ENCODE measurements at places on chromosomes 12 and 14.

DNA sequence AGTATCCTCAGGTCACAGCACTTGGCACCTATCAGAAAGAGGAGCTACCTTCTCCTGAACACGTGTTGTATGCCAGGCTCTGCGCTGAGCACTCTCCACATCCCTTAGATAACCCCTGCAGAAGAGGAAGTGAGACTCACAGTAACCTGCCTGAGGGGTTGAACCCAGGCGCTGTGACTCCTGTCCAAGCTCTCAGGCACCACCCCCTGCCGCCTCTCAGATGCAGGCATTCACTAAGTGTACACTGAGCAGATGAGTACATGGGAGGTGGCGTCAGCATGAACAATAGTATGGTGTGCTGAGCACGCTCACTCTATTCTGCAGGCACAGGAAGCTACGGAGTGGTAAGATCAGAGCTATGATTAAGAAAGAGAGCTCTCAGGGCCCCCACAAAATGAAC is 21.0 kb upstream of the RIC8B start:
- peak; percentile 59 for DNase-seq

GRCh38 chr12:131065279-131065678 is 111.6 kb downstream of the ADGRD1 start:
- no peak for DNase-seq

DNA sequence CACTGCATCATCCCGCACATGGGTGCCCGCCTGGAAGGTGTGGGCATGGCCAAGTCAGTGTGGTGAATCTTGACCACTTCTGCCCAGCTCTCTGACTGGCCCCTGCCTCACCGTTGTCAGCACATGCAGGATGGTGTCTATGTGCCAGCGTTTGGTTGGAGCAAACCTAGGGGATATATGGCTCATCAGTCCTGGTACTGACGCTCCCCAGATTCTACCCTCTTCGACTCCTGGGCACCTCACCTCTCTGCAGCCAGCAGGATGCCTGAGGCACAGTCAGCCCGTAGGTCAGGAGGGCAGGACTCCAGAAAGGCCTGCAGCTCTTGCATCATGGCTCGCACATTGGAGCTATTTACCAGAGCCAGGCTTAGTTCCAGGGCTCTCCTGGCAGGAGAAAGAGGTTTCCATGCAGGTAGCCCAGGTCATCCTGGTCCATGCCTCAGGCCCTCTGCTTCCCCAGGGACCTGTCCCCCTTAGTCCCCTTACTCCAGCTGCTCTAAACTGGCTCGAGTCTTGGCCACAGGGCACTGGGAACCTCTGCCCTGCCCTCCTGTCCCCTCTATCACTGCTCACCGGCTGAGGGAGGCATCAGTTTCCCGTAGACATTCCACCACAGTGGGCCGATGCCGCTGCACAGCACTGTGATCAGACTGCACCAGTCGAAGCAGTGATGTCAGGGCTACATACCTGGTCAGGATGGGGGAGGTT is 4.0 kb downstream of the AP1G2 start:
- no peak for DNase-seq

GRCh38 chr12:113368331-113368730 is 9.9 kb downstream of the PLBD2 start:
- no peak for DNase-seq

DNA sequence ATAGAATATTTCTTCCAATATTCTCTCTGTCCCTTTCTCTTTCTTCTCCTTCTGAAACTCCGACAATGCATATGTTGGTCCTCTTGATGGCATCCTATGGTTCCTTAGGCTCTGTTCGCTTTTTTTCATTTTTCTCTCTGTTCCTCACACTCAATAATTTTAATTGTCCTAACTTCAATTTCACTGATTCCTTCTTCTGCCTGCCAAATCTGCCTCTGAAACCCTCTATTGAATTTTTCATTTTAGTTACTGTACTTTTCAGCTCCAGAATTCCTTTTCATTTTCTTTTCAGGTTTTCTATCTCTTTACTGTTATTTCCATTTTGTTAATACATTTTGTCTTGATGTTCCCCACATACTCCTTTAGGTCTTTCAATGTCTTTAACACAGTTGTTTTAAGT is 67.0 kb upstream of the TTC7B start:
- no peak for DNase-seq

DNA sequence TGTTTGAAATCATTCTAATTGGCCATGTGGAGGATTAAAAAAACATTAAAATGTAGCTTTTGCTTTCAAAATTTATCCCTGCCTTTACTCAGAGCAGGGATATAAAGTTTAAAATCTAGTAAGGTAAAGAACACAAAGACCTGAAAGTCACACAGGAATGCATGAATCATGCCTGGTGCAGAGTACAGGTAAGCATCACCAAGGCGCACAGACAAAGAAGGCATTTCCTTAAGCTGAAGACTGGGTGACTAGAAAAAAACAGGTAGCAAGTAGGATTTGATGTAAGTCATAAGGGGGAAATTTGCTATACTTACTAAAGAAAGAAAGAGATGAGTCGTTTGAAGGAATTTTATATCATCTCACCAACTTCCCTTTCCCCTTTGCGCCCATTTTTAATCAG is 405.6 kb downstream of the GXYLT1 start:
- no peak for DNase-seq

DNA sequence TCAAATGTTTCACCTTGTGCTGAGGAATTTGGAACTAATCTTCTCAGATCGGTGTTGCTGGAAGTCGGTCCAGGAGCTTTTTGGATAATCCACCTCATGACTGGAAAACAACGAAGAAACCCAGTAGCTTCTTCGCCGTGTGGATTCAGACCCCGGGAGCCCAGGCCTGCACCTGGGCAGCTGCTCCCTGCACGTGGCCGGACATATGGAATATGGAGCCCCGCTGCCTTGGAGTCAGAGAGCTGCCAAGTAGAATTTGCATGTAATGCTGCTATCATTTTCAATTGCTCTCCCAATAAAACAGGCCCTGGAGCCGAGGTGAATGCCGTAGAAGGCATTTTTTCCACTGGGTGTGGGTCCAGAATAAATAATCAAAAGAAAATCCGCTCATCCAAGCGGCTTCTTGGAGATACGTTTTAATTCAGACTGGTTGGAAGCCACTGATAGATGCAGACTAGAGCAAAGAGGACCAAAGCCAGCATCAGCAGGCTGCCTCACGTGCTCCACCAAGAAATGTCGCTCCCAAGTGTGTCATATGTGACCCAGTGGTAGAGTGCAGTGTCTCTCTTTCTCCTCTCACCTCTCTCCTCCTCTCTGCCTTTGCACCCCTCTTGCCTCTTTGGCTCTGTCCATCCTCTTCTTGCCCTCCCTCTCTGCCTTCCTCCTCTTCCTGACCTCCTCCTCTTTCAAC is 115.3 kb downstream of the ZNF664 start:
- DNase-seq: no peak

DNA sequence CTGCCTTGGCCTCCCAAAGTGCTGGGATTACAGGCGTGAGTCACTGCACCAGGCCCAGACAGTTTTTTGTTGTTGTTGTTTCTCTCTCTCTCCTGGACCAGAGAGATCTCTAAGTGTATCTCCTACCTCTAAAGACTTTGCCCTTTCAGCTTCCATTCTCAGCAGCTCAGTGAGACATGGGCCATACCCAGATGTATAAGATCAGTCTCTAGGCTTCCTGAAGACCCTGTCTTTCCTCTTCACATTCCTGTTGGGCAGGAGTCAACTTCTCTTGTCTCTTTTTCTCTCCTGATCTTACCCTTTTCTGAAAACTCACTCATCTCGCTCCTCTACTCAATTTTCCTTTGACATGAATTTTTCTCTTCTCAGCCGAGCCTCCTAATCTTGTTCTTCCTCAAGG is 42.0 kb downstream of the KCNK13 start:
- no peak for DNase-seq

GRCh38 chr12:4311776-4312175 is 9.2 kb upstream of the TIGAR start:
- DNase-seq: no peak

- peak; percentile 21 for DNase-seq
These were observed 31.2 kb downstream of the DAD1 start for GRCh38 chr14:22557846-22558220.

DNA sequence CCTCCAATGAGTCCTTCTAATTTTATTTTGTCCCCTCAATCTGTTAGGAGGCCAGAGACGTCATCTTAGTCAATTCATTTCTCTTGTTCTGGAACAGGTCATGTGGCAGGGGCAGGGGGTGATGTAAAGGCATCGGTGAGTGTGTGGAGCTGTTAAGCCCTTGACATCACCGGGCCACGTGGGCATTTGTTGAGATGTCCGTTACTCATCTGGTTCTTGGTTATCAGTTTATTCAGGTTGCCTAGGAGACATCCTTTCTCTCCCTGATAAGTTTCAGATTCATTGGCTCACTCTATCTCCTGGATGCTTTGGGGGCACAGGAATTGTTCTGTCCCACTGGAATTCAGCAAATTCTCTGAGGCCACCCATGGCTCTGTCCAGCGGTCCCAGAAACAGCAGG is 33.6 kb upstream of the SEL1L start:
- no peak for DNase-seq

GRCh38 chr14:25396128-25396527 is 346.2 kb upstream of the STXBP6 start:
- DNase-seq: no peak

GRCh38 chr12:13630354-13630753 is 351.0 kb downstream of the GRIN2B start:
- DNase-seq: no peak

- no peak for DNase-seq
These were observed 59.8 kb downstream of the BCL11B start for GRCh38 chr14:99212199-99212598.

DNA sequence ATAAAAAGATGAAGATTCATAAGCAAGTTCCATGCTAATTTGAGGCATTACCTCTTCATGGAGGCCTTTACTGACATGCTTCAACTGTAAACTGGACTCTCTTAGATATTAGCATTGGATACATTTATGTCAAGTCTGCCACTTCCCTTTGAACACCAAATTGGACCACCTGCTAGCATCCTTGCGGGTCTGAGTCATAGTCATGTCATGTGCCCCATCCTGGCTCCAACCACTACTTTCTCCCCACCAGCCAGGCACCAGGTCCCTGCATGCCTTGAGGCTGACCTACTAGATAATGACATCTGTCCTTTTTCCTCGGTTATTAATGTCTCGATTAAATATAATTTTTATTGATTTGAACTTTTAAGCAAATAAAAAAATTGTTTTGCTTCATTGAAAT is 32.9 kb upstream of the EEA1 start:
- DNase-seq: no peak

DNA sequence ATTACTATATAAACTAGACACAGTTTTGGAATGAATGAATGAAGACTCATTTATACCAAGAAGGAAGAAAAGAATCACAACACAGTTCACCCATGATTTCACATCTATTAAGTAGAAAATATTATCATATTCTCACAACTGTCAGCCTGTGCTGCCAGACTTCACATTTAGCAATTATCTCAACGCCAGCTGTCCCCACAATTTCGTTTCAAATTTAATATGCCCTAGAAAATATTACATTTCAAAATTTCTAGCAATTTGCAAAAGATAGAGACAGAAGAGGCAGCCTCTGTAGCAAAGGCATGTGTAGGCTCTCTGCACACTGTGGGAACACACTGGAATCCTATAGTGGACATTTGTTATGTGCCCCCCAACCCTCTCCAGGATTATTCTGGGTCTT is 83.6 kb downstream of the ANKS1B start:
- no peak for DNase-seq

DNA sequence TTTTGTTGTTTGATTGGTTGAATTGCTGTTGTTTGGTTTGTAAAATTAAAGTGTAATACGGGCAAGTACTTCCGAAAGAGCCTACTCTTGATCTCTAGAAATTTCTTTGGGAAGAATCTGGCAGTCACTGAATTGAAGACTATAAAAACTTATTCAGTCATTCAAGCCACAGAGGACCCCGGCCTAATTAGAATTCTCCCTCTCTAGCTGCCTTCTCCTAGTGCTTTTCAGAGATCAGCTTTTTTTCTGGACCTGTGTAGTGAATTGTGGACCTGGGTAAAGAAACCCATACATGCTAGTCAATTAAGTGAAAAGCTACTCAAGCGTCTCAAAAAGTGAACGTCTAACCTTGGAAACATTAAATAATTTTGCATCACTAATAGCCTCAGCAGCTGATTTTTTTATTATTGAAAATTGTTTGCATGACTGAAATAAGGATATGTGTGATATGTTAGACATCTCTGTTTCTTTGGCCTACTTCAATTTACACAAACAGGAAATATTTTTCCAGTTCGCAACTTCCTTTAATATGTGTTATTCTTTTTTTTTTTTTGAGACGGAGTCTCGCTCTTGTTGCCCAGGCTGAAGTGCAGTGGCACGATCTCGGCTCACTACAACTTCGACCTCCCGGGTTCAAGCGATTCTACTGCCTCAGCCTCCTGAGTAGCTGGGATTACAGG is 27.2 kb downstream of the EFCAB11 start:
- no peak for DNase-seq

- DNase-seq: no peak
These were observed 21.3 kb downstream of the GPR68 start for GRCh38 chr14:91223028-91223783.

DNA sequence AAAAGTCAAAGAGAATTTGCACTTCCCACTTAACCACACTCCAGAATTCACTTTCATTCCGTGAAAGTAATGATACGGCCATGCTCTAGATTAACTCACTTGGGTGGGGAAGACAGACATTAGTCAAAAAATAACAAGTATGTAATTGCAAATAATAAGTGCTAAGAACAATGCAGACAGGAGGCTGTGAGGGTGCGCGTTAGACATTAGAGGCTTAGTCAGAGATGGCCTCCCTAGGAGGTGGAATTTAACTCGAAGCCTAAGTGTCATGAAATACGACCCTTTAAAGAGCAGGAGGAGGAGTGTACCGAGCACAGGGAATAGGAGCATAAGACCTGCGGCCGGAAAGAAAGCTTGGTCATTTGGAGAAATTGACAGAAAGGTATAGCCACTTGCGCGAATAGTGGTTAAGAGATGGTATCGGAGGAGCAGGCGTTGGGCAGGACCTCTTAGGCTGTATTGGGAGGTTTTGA is 628 bp downstream of the SNRPF start:
- no peak for DNase-seq

- DNase-seq: peak; percentile 74
These were observed 6.2 kb downstream of the ISCU start for GRCh38 chr12:108568338-108569154.

DNA sequence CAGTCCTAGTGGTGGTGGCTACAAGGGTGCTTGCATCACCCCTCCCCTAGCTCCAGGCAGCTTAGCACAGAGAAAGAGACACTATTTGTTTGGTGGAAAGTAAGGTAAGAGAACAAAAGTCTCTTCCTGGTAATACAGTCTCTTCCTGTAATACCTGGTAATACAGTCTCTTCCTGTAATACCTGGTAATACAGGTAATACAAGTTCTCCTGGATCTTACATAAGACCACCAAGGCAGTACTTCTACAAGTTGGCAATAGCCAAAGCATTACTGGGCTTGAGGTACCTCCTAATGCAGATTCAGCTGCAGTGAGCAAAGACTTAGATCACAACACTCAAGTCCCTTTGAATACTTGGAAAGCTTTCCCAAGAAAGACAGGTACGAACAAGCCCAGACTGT is 77.0 kb downstream of the CATSPERB start:
- DNase-seq: no peak

Data from CD4-positive, alpha-beta T cell treated with Interleukin-1 beta for 1 hour (primary cell).